ENCODE measurements at places on chromosomes 4 and X. TPM values are rescaled to one million over a fixed set of nuclear protein-coding genes. Genes with fewer than 3 reads are reported as not detected.

Gene MSX1
- 9.8 TPM for total RNA-seq

Gene TKTL1
- total RNA-seq, result 1.1 TPM

Gene PAGE5
- total RNA-seq, result not detected

Gene KCNIP4
- 0.67 TPM for total RNA-seq

Gene HTRA3
- not detected for total RNA-seq

Gene TIGD4
- total RNA-seq, result 0.25 TPM

Gene RAB39B
- total RNA-seq, result 0.56 TPM

Gene IL2
- not detected for total RNA-seq

Gene CD40LG
- not detected for total RNA-seq

Gene EFHC2
- total RNA-seq, result 0.18 TPM

Gene MAGEA4
- total RNA-seq, result not detected

Gene TRIML2
- not detected for total RNA-seq

Gene PHKA1
- total RNA-seq, result not detected

Gene SLC49A3
- 0.13 TPM for total RNA-seq

Gene RTL9
- 1.9 TPM for total RNA-seq

Gene CENPE
- 49.3 TPM for total RNA-seq

Gene FAM47A
- not detected for total RNA-seq

Gene NUDT10
- total RNA-seq, result 2.2 TPM
